ENCODE measurements at places on chromosomes 6 and 20.
A peak's percentile ranks its signal among the peaks of the same experiment; 100 is the strongest.

DNA sequence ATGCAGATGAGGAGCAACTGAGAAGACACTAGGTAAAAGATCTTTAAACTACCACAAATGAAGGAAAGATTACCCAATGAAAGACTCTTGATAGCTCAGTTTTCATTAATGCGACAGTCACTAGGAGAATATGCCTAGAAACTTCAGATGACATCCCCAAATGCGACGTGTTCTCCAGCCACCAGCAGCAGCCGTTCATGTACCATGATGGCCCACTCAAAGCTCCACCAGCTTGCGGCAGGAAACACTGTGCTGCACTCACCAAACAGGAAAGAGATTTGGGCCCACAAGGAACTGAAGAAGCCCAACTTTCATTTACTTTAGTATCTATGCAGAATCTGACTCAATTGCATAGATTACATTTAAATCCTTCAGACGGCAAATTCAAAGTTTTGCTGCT is 7.5 kb downstream of the DIDO1 start:
- DNase-seq = peak; percentile 54

- DNase-seq = no peak
Observed at GRCh38 chr6:56951049-56951831, 3.7 kb upstream of the BEND6 start.

DNA sequence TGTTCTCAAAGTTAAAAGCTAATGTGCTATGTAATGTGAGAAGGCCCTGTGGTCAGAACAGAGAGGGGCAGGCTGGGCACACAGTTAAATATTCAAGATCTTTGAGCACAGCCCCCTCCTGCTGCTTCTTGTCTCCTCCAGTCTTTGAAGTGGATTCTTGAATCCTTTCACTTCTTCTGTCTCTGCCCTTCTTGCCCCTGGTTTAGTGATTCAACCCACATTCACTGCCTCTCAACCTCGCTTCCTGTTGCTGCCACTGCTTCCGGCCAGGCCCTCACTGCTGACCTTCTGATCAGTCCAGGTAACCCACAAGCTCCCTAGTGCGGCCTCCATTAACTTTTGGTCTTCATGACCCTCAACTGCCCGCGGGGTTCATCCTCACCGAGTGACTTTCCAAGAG is 417.3 kb upstream of the NOX3 start:
- DNase-seq = no peak

DNA sequence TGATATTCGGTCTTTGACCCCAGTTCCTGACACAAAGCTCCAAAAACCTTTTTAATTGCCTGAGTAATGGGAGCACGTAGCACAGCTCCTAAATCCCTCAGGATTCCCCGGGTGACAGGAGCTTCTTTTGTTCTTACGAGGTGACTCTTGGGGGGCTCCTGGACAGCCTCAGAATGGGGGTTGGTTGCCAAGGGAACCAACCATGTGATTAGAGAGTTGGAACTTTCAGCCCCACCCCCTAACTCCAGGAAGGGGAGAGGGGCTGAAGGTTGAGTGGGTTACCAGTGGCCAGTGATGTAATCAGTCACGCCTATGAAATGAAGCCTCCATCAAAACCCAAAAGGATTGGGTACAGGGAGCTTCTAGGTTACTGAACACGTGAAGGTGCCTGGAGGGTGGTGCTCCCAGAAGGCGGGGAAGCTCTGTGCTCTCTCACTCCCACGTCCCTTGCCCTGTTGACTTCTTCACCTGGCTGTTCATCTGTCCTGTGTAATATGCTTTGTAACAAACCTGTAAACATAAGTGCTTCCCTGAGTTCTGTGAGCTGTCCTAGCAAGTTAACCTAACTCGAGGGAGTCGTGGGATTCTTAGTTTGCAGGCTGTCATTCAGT is 89.5 kb downstream of the CHMP4B start:
- no peak for DNase-seq

DNA sequence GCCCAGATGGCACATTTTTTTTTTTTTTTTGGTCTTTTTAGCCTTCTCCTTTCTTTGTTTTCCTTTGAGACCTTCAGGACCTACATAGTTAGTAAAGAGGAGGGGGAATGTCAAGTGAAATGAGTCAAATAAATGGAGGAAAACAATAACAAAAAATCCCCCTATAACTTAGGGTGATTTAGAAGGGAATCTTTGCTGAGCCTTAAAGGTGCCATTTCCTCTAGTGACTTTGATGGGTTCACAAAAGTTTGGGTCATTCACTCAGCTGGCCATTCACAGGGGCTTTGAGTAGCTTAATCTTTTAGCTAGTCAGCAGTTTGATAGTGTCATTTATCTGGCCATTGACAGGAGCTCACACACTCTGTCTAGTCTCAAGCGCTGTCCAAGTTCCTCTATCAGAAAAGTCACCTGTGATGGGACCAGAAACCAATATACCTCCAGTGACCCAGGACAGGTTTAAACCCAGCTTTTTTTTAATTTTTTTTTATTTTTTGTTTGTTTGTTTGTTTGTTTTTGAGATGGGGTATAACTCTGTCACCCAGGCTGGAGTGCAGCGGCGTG is 275.1 kb upstream of the PRDM1 start:
- DNase-seq = no peak

DNA sequence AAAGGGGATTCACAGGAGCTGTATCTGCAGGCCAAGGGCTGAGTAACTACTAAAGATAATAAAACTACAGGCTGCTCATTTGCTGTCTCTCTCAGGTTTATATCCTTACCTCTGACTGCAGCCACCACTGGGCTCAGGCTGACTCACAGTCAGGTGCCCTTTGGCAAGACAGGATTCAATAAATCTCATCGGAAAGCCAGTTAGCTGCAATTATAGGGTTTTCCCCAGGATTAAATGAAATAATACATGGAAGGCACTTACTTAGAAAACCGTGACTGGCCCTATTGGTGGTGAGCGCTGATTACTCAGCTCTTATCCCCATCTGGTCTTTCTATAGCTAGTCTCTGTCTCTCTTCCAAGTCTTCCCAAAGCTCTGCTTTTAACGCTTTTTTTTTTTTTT is 26.4 kb downstream of the RMND1 start:
- no peak for DNase-seq

DNA sequence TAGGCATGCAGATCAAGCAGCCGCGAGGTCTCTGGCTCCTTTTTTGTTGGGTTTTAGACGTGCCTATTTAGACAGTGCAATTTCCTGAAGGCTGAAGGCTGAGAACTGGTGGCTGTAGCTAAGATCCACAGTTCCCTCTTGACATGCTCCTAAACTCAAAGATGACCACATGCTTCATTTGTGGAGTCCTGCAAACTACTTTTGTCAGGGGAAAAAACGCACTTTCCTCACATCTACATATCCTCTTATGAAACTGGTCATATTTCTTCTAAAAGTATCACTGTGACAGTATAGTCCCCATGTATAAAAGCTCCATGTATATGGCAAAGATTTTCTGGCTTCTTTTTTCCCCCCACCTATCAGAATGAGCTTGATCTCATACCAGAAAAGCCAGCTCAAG is 30.7 kb downstream of the LYRM4 start:
- DNase-seq = no peak

DNA sequence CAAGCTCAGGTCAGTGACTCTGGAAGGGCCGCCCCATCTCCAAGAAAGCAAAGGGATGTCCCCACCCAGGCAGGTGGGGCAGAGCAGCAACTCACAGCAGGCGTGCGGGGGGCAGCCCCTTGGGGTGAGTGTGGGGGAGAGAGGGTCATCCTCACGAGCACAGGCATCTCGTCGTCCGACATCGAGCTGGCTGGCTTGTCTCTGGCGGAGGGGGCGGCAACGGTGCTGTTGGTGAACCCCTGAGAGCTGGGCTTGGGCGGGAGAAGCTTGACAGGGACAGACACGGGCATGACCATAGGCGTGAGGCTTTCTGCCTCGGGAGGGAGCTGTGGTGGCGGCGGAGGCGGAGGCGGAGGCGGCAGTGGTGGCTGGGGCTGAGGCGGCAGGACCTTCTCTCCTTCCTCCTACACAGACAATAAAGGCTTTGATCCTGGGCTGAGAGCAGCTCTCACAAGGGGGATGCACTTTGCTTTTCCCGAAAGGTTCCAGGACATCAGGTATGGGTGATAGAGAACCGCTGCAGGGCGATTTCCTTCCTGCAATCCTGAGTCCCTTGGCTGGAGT is 45.6 kb upstream of the MRPS10 start:
- DNase-seq = no peak

- no peak for DNase-seq
Observed at GRCh38 chr20:48321271-48321670, 506.5 kb downstream of the PREX1 start.

DNA sequence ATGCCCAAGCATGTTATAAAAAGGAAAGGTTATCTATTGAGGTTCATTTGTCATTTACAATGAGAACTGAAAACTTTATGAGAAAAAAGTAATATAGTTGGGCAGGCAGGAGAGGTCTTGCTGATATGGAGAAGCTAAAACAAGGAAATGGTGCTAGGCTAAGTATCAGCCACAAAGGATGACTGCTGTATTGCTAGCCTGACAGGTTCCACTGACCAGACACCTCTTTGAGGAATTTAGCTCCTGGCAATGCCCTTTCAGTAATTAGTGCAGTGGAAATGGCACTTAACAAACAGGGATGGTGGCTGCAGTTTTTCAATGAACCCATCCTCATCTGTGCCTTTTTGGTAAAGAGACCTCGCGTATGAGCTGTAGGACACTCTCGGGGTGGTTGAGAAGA is 284.4 kb downstream of the ZFAND3 start:
- DNase-seq = no peak

DNA sequence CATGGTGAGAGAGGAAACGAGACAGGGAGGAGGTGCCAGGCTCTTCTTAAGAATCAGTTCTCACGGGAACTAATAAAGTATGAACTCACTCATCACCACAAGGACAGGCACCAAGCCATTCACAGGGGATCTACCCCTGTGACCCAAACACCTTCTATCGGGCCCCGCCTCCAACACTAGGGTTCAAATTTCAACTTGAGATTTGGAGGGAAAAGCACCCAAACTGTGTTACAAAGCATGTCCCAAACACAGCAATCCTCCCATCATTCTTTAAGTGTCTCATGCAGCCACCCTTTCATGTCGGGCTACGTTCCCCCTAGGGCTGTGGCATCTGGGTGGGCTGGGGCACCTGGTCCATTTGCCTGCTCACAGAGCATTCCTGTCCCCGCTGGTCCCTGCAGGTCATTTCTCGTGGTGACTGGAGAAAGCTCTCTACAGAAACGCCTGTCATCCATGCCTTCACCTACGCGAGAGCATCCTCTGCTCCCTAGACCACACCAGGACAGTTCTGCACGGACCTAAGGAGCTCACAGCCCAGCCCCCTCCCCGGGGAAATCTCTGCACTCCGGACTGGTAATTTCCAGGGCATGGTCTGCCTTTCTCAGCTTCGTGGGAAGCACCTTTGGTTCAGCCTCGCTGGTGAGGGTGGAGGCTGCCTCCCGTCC is 79.6 kb downstream of the TTLL2 start:
- no peak for DNase-seq

- DNase-seq = no peak
Observed at GRCh38 chr6:132023490-132023889, 72.3 kb upstream of the CCN2 start.

- DNase-seq = no peak
Observed at GRCh38 chr20:39036011-39036410, 73.9 kb downstream of the DHX35 start.

DNA sequence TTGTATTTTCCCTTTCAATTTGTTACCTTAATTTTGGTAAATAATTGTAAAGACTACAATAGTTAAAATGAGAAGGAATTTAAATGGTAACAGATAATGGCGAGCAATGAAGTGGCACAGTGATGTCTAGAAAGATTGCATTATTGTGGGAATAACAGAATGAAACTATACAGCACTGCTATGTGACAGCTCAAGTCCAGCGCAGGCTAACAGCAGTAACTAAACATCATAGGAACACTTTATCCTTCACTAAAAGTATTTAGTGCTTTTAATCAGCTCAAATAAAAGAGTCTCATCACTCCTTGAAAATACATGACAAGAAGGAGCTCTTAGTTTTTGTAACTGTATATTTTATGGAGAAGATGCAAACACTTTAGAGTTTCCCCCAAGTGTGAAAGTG is 190.8 kb downstream of the TENT5A start:
- no peak for DNase-seq

- DNase-seq = no peak
Observed at GRCh38 chr6:123062670-123063069, 66.6 kb downstream of the CLVS2 start.

DNA sequence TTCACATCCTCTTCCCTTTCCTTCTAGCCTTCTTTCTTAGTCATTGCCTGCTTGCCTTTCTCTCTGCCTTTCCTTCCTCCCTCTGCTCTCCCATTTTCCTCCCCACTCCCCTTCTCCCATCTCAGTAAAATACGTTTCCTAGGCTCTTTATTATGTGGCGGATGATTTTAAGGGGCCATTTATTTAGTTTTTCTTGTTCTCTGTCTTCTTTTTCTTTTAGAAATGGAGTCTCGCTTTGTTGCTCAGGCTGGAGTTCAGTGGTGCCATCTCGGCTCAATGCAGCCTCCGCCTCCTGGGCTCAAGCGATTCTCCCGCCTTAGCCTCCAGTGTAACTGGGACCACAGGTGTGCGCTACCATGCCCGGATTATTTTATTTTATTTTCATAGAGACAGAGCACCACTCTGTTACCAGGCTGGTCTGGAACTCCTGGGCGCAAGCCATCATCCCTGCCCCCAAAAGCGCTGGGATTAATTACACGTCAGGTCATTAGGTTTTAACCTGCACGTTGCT is 1.5 kb downstream of the MTHFD1L start:
- DNase-seq = peak; percentile 25

- no peak for DNase-seq
Observed at GRCh38 chr6:89731924-89732567, 87.5 kb downstream of the MDN1 start.

DNA sequence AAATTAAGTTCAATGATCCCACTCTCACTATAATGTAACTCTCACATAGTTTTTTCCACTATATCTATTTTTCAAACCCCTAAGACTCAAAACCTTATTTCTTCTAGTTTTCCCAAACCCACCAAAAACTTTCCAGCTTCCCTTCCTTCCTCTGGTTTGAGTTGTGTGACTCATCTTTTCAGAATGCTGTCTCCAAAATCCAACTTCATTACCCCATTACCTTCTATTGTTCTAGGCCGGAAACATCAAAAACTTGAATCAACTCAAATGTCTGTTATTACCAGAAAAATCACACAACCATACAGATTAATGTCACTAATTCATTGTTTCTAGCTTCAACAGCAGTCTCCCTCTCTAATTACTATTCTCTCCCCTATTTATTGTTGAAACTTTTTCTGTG is 1090.3 kb downstream of the HACE1 start:
- no peak for DNase-seq

GRCh38 chr6:19415605-19416326 is 421.4 kb upstream of the ID4 start:
- no peak for DNase-seq

- DNase-seq = no peak
Observed at GRCh38 chr6:13180538-13180937, 147.8 kb downstream of the TBC1D7 start.

Data from NAMALWA (cell line).